MV-4-11 (cell line): ENCODE measurements at places on chromosomes 12 and 14.

GRCh38 chr14:93906341-93907329 is 20.5 kb upstream of the FAM181A start:
- DNase-seq: peak; percentile 43

DNA sequence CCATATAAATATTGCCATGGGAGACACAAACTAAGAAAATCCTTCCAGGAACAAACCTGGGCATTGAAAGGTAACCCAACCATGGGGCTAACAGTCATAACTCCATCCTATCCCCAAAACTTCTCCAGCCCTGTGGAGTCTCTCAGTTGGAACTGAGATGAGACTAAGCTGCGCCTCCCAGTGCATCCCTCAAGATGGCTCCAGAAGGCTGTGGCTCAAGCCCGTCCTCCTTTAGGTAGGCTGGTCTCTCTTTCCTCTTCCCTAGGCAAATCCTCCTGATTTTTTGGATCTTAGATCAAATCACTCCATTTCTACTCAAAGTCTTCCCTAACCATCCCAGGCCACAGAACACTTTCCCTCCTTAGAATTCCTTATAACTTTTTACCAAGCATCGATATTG is 364.3 kb upstream of the CCDC196 start:
- DNase-seq: no peak

DNA sequence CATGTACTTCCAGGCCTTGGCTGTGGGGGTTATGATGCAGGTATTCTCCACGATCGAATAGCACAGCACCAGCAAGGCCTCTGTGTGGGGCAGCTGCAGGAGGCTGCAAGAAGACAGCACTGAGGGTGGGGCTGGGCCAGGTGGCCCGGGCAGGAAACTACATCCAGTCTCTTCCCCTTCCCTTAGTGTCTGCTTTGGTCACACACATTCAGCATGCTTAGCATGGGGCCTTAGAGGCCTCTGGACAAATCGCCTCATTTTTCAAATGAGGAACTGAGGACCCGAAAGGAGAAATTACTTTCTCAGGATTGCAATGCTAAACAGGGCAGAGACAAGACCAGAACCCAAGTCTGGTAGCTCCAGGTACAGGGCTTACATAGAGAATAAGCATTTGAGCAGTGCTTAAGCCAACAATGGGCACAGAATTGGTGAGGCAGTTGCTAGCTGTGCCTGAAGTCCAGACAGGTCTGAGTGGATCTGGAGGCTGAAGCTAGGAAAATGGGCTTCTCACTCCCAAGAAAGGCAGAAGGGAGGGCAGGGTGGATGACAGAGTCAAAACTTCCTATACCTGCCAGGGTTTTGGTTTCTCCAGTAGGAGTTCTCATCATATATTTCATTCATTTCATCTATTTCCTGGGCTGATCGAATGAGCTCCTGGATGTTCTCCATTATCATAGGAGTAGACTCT is 3.5 kb downstream of the ACRBP start:
- peak; percentile 97 for DNase-seq

DNA sequence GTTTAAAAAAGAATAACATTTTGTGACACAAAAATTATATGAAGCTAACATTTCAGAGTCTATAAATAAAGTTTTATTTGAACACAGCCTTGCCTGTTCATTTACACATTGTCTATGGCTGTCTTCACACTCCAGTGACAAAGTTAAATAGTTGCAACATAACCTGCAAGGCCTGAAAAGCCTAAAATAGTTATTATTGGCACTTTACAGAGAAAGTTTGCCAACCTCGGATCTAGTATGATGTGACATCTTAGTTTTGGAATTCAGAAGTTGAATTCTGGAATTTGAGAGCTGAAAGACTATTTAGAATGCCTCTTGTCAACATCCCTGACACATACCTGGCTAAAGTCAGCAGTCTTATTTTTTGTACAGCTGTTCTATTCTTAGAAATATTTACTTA is 68.3 kb downstream of the DYRK2 start:
- no peak for DNase-seq

DNA sequence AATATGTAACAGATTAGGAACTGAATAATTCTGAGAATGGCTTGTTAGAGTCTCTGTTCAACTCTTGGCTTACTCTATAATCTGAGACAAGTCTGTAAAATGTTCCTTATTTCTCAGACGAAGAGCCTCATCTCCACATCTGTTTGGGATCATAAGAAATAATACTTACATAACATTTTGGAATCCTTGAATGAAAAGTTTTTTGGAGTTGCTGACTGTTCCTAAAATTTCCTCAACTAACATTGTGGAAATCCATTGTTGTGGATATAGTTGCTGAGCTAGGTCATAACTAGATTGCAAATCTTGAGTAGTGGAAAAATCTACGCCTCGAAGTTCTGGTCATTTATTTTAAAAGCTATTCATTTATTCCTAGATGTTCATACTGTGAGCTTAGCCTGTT is 402.9 kb downstream of the ZFP36L1 start:
- no peak for DNase-seq

DNA sequence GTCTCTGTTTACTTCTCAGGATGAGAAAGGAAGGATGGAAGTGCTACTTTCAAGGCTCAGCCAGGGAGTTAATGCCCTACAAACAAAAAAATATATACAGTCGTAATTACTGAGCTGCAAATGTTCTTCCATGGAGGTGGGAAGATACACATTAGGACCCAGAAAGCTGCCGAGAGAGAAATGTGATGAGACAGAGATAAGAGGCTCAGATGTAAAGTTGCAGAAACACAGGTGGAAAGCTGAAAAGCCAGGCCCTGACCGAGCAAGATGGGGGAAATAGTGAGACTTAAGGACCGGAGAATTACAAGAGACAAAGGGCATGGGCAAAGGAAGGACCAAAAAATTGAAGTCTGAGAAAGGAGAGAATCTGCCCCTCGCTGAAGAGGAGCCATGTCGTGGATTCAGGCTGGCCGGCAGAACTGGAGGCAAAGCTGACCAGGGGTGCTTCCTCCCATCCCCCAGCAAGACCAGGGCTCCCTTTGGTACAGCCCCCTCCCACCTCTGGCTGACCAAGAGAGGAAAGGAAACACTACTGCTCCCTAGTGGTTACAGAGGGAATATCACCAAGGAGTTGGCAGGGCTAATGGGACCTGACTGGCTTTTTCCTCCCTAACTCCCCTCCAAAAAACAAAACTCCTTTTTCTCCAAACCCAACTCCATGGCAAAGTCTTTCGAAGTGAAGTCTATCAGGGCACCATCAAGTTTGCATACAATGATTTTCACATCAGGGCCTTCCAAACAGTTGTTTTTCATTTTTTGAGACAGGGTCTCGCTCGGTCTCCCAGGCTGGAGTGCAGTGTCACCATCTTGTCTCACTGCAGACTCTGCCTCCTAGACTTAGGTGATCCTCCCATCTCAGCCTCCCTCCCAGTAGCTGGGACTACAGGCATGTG is 12.1 kb downstream of the ZFHX2 start:
- DNase-seq: peak; percentile 16

GRCh38 chr14:30445011-30445793 is 113.8 kb upstream of the G2E3 start:
- DNase-seq: no peak

DNA sequence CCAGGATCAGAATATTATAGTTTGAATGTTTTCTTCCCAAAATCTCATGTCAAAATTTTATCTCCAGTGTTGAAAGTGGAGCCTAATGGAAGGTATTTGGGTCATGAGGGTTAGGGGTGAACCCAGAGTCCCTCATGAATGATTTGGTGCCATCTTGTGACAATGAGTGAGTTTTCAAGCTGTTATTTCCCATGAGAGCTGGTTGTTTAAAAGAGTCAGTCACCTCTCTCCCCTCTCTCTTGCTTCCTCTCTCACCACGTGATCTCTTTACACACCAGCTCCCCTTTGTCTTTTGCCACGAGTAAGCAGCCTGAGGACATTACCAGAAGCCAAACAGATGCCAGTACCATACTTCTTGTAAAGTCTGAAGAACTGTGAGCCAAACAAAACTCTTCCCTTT is 561.6 kb downstream of the RERGL start:
- no peak for DNase-seq
